Stimulated activated CD4-positive, alpha-beta T cell treated with anti-CD3 and anti-CD28 coated beads, Interleukin-12 subunit alpha, Interleukin-12 subunit beta, amount 100 ng/mL, for 4 hours (primary cell): ENCODE measurements at places on chromosomes 5 and 9.

DNA sequence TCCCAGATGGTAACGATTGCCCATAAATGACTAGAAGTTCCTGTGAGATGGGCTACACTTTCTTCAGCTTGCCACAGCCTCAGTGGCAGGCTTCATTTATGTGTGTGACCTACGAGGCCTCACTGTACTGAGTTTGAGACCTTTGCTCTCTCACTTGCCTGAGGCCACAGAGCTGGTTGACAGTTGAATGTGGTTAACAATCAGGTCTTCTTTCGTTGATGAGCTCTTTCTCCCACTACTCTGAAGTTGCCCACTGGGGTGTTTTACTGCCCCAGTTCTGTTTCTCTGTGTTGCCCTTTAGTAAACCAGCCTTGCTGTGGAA, 70.5 kb downstream of the CYFIP2 start:
- no peak for DNase-seq

GRCh38 chr9:70556771-70557170, 142.3 kb upstream of the KLF9 start:
- no peak for DNase-seq

DNA sequence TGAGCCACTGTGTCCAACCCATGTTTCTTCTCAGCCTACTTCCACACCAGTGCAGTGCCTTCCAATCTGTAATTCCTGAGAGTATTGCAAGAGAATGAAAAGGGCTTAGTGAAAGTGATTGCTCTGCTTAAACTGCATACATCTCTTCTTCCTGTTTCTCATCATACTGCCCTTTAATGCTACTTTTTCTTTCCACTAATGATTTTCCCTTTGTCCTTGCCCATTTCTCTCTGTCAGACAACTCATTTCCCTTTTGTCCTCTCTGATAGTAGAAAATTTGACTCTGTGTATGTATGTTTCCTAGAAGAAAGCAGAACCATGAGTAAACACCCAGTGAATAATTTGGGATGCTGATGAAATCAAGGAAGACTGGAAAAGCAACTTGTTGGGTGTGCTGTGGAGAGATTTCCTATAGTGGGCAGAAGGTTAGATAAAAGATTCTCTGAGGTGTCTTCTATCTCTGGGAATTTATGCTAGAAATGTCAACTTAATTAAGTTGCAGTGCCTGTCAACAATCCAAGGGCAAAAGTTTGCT, 102.2 kb upstream of the CHD1 start:
- no peak for DNase-seq

GRCh38 chr9:92468206-92468605, 14.1 kb downstream of the ASPN start:
- no peak for DNase-seq

GRCh38 chr5:164202338-164202737, 696.9 kb downstream of the MAT2B start:
- DNase-seq = no peak

- DNase-seq = no peak
Measured at GRCh38 chr5:92637960-92638359, 943.1 kb downstream of the NR2F1-AS1 start.

DNA sequence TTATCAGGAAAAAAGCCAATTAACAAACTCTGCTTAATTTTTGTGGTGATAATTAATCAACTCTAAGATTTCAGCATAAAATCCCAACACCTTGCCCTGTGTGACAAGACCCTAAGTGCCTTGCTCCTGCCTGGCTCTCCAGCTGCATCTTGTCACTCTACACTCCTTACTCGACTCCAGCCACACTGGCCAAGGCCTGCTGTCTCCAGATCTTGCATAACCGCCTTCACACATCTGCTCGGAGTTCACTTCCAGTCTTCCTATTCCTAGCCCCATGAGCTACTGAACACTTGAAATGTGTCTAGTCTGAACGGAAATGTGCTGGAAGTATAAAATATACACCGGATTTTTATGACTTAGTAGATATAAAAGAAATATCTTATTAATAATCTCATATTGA, 259.6 kb downstream of the EPB41L4A start:
- DNase-seq = no peak

GRCh38 chr5:43352915-43353314, 39.7 kb upstream of the HMGCS1 start:
- DNase-seq = no peak

- DNase-seq = no peak
Measured at GRCh38 chr5:68557162-68557936, 341.8 kb downstream of the PIK3R1 start.

DNA sequence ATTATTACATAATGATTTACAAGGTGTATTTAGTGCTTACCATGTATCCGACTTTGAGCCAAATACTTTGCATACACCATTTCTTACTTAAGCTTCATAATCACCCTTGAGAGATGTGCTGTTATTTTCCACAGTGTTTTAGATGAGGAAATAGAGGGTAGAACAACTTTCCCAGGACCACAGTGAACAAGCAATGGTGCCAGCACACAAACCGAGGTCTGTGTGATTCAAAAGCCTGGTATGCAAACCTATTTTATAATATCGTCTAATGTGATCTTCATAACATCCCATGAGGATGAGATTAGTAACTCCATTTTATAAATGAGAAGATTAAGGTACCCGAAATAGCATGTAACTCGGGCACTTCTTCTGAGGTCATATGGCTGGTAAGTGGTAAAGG, 294.7 kb downstream of the NSG2 start:
- DNase-seq = no peak

GRCh38 chr5:60387051-60387440, 312.9 kb downstream of the DEPDC1B start:
- no peak for DNase-seq

DNA sequence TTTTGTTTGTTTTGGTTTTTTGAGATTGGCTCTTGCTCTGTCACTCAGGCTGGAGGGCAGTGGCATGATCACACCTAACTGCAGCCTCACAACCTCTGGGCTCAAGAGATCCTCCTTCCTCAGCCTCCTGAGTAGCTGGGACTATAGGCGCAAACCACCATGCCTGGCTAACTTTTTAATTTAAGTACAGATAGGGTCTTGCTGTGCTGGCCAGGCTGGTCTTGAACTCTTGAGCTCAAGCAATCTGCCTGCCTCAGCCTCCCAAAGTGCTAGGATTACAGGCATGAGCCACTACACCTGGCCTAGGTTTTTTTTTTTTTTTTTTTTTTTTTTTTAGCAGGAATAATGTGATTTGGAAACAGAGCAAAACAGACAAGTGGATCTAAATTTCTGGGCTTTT, 37.6 kb downstream of the MARCHF6 start:
- DNase-seq = no peak

DNA sequence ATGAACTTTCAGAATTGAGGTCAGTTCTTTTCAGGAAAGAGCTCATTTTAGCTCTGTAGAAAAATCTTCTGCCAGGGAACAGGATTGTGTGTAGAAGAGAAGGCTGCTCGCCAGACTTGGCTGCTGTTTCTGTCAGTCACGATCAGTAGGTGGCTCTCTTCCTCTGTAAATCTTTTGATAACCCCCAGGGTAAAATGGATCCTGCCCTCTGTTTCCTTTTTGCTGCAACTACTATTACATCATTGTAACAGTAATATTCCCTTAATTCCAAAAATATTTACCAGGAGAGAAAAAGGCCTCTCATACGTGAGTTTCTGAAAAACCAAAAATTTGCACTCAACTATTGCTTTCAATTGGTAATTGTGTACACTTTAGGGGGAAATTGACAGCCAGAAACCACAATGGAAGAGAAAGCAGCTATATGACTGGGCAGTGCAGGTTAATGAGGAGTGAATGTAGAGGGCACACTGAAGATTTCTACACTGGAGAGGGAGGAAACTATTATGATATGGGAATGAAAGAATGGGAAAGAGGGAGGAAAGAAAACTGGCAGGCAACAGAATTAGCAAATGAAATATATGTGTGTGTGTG, 12.3 kb downstream of the IFNA21 start:
- DNase-seq = no peak

DNA sequence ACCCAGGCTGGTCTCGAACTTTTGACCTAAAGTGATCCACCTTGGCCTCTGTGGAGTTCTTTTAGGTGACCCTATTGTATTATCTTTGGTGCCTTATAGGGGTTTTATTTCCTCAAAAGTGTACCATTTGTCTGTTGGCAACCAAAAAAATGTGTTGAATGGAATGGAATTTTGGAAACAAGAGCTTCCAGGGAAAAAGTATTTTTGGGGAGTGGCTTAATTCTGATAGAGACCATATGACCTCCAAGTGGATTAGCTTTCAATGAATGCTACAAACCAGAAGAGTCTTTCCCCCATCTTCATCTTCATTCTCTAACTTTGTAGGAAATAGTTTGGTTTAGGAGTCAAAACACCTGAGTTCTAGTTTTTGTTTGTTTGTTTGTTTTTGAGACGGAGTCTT, 3.4 kb upstream of the OGN start:
- no peak for DNase-seq
